ENCODE measurements at places on chromosomes 16 and 17.

GRCh38 chr17:76492989-76493501 lies 8.2 kb downstream of the RHBDF2 start:
- DNase-seq: no peak

DNA sequence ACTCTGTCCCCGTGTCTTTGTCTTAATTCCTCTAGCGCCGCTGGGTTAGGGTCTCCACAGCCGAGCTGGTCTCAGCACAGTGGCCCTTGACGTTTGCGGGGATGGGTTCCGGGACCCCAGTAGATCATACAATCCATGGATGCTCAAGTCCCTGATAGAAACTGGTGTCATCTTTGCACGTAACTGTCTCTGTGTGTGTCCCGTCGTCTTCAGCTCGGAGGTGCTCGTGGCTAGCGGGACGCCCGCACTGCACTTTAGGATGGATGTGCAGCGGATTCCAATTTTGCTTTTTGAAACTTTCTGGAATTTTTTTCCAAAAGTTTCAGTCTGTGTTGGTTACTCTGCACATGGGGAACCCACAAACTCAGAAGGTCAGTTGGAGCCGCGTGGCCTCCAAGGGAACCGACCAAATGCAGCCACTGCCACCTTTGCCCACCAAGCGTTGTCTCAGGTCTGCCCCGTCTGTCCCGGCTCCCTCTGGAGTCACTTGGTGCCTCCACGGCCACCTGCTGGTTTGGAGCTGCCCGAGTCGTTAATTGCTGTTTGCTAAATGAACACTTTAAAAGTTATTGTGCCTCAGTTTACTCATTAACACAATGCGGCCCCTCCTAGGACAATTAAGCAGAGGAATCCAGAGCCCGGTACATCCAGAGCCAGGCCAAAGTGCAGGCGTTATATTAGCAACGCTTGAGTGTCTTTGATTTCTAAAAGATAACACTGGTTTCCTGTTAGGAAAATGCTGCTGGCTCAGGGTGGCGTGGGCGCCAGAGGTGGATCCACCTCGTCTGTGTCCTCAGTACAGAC lies 5.3 kb upstream of the DPEP1 start:
- peak; percentile 23 for DNase-seq

GRCh38 chr17:72311004-72311403 lies 190.2 kb downstream of the SOX9 start:
- DNase-seq: no peak

GRCh38 chr16:85917959-85918358 lies 19.0 kb downstream of the IRF8 start:
- DNase-seq: no peak

DNA sequence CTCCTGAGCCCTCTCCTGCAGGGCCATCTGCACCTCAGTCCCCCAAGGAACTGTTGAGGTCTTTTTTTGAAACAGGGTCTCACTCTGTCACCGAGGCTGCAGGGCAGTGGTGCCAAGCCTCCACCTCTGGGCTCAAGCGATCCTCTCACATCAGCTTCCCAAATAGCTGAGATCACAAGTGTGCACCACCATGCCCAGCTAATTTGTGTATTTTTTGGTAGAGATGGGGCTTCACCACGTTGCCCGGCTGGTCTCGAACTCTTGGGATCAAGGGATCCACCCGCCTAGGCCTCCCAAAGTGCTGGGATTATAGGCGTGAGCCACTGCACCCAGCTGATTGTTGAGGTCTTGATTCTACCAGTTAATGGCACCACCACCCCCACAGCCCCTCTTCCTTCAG lies 27.9 kb upstream of the ENDOV start:
- DNase-seq: no peak

- DNase-seq: no peak
Observed at GRCh38 chr17:44309472-44309871, 1.1 kb downstream of the RUNDC3A start.

GRCh38 chr16:56866955-56867830 lies 2.2 kb downstream of the SLC12A3 start:
- DNase-seq: no peak

- DNase-seq: no peak
Observed at GRCh38 chr17:81514489-81514738, 1.8 kb upstream of the ACTG1 start.

GRCh38 chr16:54211203-54211602 lies 75.4 kb downstream of the IRX3 start:
- DNase-seq: no peak

DNA sequence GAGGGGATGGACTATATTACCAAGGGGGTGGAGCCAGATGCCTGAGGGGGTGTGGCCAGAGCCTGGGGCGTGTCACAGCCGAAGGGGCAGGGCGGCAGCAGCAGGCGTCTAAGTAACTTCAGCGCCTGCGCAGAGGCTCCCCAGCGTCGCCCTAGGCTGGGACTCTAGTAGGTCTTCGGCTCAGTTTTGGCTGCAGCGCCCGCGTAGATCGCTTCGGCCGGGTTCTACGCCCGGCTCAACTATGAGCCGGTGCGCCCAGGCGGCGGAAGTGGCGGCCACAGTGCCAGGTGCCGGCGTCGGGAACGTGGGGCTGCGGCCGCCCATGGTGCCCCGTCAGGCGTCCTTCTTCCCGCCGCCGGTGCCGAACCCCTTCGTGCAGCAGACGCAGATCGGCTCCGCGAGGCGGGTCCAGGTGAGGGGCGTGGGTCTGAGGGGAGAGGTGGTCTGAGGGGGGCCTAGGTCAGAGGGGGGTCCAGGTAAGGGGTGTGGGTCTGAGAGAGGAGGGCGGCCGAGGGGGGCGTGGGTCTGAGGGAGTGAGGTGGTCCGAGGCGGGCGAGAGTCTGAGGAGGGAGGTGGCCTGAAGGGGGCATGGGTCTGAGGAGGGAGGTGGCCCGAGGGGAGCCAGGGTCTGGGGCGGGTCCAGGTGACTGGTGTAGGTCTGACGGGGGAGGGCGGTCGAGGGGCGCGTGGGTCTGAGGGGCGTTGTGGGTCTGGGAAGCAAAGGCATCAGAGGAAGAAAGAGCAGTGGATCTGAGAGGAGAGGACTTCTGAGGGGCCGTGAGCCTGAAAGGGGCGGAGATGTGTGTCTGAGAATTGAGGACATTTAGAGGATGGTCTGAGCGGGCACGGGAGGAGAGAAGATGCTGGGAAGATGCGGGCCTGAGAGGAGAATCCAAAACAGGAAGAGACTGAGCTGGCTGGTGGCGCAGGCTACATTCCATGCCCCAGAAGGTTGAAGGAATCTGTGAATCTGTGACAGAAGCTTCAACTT lies at the start of gene LPCAT2:
LPCAT2 (plus strand) TSS at position 132 of the 991 bp plus-strand sequence; CDS start at position 242, 110 bp downstream.
- peak; percentile 77 for DNase-seq

DNA sequence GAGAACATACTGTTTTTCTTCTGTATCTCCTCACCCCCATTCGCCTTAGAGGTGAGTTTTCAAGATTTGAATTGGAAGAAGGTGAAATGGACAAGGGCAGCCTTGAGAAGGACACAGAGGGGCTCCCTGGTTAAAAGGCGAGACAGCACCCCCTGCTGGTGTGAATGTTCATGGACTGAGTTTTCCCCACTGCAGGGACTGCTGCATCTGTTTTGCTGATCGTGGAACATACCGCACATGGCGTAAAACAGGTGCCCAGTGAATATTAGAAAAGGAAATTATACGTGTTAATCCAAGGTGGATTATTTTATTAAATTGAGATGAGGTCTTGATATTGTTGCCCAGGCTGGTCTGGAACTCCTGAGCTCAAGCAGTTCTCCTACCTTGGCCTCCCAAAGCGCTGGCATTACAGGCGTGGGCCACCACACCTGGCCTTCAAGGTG lies 54.5 kb downstream of the NDE1 start:
- peak; percentile 34 for DNase-seq

- no peak for DNase-seq
Observed at GRCh38 chr17:72008236-72008876, 112.5 kb upstream of the SOX9 start.
